Muscle of arm (tissue), 14 donors: ENCODE measurements at places on chromosomes 7 and 10. TPM values are rescaled to one million over a fixed set of nuclear protein-coding genes. Genes with fewer than 3 reads are reported as not detected.

HILPDA gene
- 12.5 TPM for polyA plus RNA-seq

SORCS1 gene
- 6.4 TPM for polyA plus RNA-seq

CPEB3 gene
- polyA plus RNA-seq = 3.5 TPM

RNLS gene
- 2.1 TPM for polyA plus RNA-seq

CPXM2 gene
- 0.36 TPM for polyA plus RNA-seq

TRPV5 gene
- polyA plus RNA-seq = 0.07 TPM

SUFU gene
- polyA plus RNA-seq = 15.2 TPM

GRCh38 chr10:102538811-102539210 lies 35.0 kb downstream of the SUFU start:
- DNase-seq = no peak

- no peak for DNase-seq
Measured at GRCh38 chr7:28840592-28840995, 117.5 kb downstream of the TRIL start.

DNA sequence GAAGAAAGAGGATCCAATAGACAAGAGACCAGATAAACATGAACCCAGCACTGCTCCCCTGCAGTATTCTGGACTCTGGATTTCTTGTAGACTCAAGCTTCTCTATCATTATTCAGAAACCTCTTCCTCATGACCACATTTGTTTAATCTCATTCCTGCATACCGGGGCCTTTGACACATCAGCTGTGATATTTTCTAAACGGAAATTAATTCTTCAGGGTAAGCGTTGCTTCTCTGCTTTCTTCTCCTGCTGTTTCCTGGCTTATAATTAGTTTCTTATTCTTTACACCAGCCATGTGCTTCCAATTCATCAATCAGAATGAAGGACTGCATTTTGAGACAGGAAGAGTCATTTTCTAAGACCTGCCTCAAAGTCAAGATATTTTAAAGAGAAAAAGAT lies 54.2 kb upstream of the TARP start:
- no peak for DNase-seq

DNA sequence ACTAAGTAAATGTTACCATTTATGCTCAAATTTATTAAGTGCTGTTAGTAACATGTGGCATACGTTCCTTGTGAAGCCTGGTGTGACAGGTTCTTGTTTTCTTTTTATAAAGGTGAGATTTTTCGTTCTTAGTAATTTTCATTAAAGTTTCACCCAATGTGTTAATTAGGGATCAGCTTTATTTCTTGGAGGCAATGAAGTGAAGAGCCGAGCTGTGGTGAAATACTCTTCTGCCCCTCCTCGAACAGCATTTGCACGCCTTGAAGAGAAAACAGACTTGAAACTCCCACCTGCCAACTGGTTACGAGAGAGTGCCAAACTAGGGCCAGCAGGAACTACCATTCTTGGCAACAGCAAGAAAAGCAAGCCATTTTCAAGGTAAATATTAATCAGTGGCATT lies 1.5 kb downstream of the EDRF1 start:
- DNase-seq = no peak

GRCh38 chr7:144854839-144855424 lies 19.1 kb upstream of the TPK1 start:
- no peak for DNase-seq

DNA sequence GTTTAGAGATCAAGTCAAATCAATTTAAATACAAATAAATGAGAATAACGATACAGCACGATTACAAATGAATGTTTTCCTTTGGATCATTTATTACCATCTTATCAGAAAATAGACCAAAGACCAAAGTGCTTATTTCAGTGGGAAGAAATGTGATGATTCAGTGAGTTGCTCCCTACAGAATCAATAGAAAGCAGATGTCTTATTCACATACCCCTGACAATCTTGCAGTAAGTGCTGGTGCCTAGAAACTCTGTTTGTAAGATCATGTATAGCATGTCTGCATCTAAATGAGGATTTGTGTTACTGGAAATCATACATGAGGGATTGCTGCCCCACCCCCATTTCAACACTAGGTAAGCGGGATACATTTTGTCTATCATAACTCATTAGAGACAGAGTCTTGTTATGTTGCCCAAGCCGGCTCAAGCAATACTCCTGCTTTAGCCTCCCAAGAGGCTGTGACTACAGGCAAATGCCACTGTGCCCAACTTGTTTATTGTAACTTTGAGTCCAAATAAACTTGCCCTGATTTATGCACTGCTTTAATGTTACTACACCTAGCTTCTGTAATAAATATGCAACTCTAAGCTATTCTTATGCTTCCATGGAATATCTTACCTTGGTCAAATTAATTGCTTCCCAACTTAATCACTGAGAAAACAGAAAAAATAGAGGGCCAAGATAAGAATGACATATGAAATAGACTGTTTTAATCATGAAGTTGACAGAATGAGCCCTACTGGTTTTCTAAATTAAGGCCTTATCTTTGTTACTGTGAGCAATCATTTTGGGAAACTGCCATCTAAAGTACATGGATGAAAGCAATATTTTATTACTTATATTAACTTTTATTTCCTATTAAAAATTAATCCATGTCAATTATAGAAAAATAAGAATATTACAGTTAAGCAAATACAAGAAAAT lies 82.5 kb downstream of the AHR start:
- DNase-seq = no peak

- DNase-seq = no peak
Measured at GRCh38 chr10:80275756-80276155, 13.7 kb downstream of the MAT1A start.

- no peak for DNase-seq
Measured at GRCh38 chr10:117920956-117921355, 125.8 kb downstream of the RAB11FIP2 start.

DNA sequence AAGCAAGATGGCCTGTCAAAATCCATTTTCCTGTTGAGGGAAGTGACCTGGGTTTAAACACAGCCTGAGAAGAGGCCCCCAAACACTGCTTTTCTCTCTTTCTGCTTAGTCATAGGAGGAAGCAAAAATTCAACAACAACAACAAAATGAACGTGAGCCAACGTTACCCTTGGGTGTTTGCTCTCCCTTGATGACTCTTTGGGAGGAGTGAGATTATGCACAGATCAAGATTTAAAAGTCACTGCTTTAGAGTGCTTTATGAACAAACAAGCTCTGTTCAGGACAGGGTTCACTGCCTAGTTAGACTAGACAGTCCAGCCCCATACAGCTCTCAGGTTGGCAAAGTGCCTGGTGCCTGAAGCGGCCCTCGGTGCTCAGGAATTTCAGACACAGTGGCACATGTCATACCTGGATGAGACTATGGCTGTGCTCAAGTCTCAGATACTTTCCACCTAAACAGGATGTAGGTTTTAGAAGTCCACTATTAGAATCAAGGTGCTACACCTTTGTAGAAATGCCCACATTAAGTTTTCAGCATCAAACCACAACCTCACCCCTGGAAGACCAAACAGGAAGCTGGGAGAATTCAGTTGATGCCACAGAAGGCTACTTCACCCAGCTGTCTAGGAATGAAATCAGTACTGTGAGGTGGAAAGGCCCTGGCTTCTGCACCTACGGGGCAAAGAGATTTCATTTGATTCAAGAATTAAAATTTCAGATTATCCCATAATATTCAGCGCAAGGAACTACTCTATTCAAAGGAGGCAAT lies 38.7 kb downstream of the DENND11 start:
- no peak for DNase-seq

DNA sequence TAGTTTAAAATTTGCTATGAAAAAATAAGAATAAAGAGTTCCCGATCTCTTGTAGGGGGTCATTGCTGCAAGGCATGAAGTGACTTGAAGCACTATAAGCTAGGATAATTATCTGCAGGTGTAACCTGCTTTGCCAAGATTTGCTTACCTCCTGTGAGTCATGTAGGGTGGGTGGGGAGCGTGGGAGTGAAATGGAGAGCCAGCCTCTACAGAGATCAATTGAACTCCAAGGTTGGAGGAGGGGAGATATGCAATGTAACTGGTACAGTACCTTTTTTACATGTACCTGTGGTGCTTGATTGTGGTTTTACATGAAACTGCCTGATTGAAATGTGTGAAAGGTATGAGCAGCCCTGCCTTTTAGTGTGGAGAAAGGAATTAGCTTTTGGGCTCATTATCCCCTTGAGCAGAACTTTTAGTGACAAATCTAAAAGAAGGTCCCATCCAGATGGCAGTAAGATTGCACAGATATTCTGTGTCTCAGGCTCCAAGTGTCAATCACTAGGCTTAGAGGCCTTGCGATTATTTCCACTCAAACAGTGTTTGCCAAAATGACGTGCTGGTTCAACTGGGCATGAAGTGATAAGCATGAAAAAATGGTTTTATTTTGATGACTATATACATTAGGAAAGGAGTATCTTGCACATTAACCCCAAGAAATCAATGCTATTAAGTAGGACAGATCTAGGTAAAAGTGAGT lies 138.6 kb upstream of the GRB10 start:
- no peak for DNase-seq

- no peak for DNase-seq
Measured at GRCh38 chr7:116598861-116599260, 73.1 kb upstream of the MET start.

DNA sequence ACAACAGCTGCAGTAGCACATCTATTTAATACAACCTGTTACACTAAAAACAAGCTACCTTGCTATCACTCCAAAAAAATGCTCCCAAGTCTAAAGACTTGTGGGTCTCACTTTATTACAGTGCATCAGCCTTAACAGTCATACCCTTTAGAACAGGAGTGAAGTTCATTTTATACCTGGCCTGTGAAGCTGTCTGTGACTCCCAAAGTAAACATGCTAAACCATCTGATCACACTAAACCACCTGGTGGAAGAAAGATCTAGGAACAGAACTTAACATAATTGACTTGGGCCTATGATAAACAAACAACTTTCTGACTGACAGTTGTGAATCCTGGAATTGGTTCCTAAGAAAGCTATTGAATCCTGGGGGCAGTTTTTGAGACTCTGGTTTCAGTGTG lies 80.9 kb upstream of the ATP6V0A4 start:
- DNase-seq = no peak

- DNase-seq = no peak
Measured at GRCh38 chr7:7100432-7100849, 81.9 kb upstream of the C1GALT1 start.

DNA sequence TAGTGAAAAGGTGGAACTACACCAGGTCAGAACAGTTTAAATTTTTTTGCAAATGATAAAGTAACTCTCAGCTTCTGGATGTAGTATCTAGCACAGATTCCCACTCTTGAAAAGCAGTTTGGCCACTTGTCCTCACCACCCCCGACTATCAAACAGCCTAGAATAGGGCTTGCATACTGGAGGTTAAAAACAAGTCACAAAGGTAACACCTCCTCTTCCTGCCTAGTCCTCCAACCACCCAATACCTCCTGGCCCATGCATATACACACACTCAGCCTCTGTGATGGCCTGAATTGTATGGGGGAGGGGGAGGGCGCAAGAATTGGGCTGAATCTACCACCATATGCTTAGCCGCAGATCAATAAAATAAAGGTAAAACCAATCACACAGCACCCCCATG lies 5.7 kb downstream of the SKAP2 start:
- DNase-seq = no peak

GRCh38 chr7:38628630-38629385 lies 2.4 kb downstream of the AMPH start:
- no peak for DNase-seq

- DNase-seq = no peak
Measured at GRCh38 chr10:22374489-22375126, 29.3 kb downstream of the SPAG6 start.

GRCh38 chr10:63246356-63246755 lies 113.2 kb downstream of the NRBF2 start:
- no peak for DNase-seq

DNA sequence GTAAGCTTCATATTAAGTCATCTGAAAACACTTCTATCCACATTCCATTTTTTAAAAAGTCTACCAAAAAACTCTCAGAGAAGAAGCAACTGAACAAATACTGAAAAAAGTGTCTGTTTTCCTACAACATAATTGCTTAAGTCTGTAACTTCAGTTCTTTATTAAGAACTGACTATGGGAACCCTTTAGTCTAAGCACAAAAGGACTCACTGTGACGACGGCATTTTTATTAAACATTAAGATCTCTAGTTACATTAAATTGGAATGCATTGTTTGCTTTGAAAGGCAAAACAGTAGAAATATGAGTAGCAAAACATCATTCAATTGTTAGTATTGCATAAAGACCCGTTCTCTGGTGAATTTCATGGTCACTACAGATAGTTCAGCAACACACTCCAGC lies 5.8 kb upstream of the FAM3C start:
- DNase-seq = no peak
